ENCODE measurements at places on chromosomes 4 and X.

- no peak for DNase-seq
Measured at GRCh38 chr4:17310269-17310652, 201.6 kb downstream of the QDPR start.

DNA sequence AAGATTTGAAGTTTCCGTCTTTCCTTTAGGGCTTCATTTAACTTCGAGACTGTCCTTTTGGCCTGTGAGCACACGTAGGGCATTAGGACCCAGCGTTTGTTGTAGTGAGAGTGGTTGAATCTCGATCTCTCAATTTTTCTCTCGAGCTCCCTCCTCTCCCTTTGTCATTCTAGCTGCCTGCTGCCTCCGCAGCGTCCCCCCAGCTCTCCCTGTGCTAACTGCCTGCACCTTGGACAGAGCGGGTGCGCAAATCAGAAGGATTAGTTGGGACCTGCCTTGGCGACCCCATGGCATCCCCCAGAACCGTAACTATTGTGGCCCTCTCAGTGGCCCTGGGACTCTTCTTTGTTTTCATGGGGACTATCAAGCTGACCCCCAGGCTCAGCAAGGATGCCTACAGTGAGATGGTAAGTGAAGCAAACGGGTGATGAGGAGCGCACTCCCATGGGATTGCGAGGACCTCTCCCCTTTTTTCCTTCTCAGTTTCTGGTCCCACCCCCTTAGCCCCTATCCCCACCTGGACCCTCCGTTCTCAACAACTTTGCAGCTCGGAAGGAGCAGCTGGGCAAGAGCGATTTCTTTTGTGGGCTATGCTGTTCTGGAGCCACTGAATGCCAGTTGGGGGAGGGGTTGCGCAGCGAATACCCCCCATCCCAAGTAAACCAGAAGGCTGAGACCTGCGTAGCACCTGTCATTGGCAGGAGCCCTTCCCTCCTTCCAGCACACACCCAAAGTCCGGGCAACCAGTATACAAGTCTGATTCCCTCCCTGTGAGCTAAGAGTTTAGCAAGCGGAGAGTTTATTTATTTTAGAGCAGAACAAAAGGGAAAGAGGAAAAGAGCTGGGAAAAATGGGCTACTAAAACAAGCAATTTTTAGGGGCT, at the start of gene TMEM35A:
TMEM35A (plus strand) TSS at position 164 of the 883 bp plus-strand sequence; CDS start at position 288, 124 bp downstream.
- no peak for DNase-seq

DNA sequence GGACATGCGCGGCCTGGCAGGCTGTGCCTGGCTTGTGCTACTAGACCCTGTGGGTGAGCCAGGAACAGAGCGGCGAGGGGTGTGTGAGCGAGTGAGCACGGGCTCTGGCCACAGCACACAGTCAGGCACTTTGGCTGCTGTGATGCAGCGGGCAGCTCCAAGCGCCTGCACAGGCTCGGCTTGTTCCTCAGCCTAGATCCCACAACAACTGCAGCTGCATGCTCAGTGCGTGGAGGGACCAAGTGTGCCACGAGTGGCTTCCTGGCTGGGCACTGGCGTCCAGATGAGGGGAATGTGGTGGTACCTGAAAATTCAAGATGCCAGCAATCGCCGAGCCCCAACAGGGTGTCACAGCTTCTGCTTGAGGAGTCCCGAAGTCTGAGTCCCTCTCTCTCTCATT, 1056.6 kb downstream of the RAPGEF2 start:
- DNase-seq, result no peak

DNA sequence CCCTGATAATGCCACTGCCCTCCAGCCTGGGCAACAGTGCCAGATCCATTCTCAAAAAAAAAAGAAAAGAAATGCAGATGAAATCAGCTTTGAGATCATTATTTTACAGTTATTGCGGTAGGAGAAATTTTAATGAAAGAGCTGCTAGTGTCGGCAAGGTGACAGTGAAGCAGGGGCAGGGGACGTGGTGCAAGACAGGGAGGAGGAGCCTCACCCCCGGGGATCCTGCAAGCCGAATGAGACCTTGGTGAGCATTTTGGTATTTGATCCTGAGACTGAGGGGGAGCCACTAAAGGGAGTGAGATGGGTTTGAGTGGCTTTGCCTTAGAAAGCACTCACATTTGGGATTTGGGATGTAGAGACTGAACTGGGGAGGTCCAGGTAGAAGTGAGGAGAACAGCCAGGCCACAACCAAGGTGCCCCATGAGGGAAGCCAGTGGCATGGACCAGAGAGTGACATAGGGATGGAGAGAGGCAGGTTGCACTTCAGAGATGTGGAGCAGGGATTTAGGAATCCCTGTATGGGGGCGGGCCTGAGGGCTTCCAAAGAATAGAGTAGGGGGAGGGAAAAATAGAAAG, 23.6 kb downstream of the RBM10 start:
- no peak for DNase-seq
